ENCODE measurements at places on chromosomes 7 and 10.

DNA sequence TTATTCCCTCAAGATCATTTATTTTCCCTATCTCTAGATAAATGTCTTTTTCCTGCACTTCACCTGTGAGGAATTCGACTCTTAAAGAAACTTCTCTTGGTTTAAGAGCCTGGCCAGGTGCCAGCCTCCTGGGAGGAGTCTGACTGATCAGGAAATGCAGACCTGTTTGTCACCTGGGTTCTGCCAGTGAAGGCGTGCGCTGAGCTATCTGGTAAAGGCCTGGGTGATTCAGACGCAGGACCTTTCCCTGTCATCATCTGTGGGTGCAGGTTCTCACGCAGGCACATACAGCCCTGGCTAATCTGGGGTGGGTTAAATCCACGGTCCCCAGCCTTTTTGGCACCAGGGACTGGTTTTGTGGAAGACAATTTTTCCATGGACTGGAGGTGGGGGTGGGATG, 65.3 kb upstream of the AQP1 start:
- no peak for DNase-seq

DNA sequence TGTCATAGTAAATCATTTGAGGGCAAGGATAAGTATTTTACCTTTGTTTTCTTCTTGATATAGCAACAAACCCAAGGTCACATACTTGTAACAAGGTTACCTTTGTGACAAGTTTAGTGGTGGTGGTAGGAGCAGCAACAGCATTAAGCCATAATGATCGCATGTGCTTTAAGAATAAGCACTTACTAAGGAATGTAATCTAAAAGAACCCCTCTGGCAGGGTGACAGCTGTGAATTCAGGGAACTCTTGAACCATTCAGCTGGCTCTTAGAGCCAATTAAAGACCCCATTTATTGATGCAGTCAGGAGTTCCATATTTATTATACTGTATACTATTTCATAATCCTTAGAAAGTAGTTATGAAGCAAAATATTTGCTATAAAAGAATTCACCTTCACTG, 370.8 kb downstream of the EXOC4 start:
- DNase-seq, result no peak

- DNase-seq, result no peak
Measured at GRCh38 chr7:79245623-79246249, 207.7 kb downstream of the MAGI2 start.

DNA sequence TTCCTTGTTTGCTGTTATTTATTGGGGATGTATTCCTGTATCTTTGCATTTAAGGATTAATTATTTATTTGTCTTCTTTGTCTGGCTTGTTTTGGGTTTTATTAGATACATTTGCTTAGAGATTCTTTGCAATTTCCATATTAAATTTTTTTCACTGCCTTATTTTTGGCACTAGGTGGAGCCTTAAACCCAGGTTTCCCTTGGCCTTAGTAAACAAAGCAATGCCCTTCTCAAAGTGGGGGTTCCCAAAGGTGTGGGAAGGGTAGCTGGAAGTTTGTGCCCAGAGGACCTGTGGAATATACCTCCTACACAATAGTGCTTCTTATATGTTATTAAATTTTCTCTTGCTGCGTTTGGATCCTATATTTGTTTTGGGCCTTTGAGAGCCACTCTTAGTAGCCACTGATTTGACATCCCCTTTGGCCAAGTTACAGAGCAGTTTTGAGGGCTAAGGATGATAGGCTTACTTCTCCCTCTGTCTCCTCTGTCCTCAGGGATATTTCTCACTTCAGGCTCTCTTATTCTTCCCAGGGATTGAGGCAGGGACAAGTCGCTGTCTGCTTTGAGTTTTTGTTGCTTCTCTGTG, 162.3 kb downstream of the ITGB1 start:
- no peak for DNase-seq

GRCh38 chr7:98300595-98301372, 19.3 kb downstream of the BRI3 start:
- DNase-seq, result no peak

DNA sequence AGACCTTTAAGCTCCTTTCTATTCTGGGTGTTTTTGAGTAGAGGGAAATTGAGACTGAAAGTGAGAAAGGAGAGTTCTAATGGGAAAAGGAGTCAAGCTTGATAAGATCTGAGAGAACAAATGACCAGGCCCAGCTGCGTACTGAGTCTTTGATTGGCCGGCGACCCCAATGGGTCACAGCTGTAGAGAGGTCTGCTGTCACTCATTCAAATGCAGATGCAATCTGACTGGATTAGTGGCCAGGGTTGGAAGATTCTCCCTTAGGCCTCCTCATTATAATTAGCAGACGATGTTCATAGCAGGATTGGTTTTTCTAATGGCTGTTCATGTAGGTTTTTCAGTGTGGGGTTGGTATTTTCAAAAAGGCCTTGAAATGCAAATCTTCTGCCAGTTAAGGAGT, 127.2 kb upstream of the SLC25A13 start:
- no peak for DNase-seq

DNA sequence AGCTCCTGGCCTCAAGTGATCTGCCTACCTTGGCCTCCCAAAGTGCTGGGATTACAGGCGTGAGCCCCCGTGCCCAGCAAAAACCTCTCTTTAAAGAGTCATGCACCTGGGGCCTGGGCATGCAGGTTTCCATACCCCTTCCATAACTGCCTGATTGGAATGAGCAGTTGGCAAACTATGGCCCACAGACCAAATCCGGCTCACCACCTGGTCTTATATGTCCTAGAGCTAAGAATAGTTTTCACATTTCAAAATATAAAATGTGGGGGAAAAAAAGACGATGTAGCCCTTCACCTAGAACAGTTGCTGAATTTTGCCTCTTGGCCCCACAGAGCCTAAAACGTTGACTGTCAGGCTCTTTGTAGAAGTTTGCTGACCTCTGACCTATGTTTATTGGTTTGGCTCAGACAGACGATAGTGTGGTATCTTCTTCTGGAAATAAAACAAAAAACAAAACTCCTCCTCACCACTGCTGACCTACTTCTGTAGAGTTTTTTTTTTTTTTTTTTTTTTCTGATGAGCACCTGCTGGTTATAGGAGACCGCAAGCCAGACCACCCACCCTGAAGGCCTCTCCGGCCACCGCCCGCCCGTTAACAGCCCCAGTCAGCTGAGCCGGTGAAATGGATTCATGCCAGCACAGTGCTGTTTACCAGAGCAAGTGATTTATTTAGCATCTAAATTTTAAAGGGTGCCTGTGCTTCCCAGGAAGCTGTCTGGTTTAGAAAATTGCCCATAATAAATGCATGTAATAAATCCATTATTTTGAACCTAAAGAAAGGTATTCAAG, 33.5 kb upstream of the SFRP5 start:
- no peak for DNase-seq
